ENCODE measurements at places on chromosomes 4 and X.

GRCh38 chr4:47672696-47673095, 165.2 kb downstream of the CORIN start:
- H3K36me3 ChIP-seq, result no peaks in the 10 kb centered on the region
- no peak for DNase-seq
- no peak overlapping the region for H3K27ac ChIP-seq
- peaks cover 7% of the 10 kb centered on the region for H3K27me3 ChIP-seq

GRCh38 chr4:76680952-76681351, 217.0 kb downstream of the SOWAHB start:
- no peaks in the 10 kb centered on the region for H3K4me1 ChIP-seq
- no peak overlapping the region for H3K27ac ChIP-seq
- peaks cover 35% of the 10 kb centered on the region for H3K27me3 ChIP-seq
- no peak for DNase-seq
- no peak overlapping the region for H3K4me3 ChIP-seq

GRCh38 chrX:54495814-54496516, at the start of gene FGD1:
TSS of gene FGD1 (minus strand) at chrX:54496234. CDS start at chrX:54495432, 802 bp downstream.
- peak within 1 kb of the TSS; percentile 70 for H3K4me3 ChIP-seq
- no peak within 1 kb of the TSS for H3K27ac ChIP-seq
- no peaks in the 10 kb centered on the region for H3K36me3 ChIP-seq
- H3K27me3 ChIP-seq, result peaks cover 46% of the 10 kb centered on the region
- peak; percentile 71 for DNase-seq

DNA sequence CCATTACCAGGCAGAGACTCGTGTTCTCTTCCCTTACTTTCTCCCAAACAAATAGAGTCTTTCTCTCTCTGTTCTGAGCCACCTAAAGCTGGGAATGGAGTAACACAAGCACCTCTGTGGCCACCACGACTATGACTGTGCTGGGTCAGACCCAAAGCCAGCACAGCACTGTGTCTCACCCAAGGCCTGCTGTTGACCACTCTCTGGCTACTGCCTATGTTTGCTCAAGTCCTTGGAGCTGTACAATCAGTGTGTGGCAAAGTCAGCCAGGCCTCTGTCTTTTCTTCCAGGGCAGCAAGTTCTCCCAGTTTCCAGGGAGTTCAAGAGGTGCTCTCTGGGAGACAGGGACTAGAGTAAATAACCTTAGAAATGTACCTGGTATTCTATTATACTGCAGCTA, 239.4 kb downstream of the FAM47A start:
- H3K27me3 ChIP-seq, result no peaks in the 10 kb centered on the region
- H3K4me1 ChIP-seq, result no peaks in the 10 kb centered on the region
- H3K4me3 ChIP-seq, result no peak overlapping the region
- no peaks in the 10 kb centered on the region for H3K36me3 ChIP-seq

GRCh38 chrX:23935106-23935505, 27.3 kb downstream of the CXorf58 start:
- no peak overlapping the region for H3K4me3 ChIP-seq
- H3K36me3 ChIP-seq, result no peaks in the 10 kb centered on the region
- DNase-seq, result no peak
- H3K27me3 ChIP-seq, result no peaks in the 10 kb centered on the region

- H3K4me1 ChIP-seq, result peaks cover 21% of the 10 kb centered on the region
- H3K36me3 ChIP-seq, result no peaks in the 10 kb centered on the region
- peak; percentile 63 for DNase-seq
- H3K27me3 ChIP-seq, result no peaks in the 10 kb centered on the region
- H3K4me3 ChIP-seq, result peak overlapping the region; percentile 58
These were observed 550.9 kb upstream of the BOD1L1 start for GRCh38 chr4:14178421-14178820.

DNA sequence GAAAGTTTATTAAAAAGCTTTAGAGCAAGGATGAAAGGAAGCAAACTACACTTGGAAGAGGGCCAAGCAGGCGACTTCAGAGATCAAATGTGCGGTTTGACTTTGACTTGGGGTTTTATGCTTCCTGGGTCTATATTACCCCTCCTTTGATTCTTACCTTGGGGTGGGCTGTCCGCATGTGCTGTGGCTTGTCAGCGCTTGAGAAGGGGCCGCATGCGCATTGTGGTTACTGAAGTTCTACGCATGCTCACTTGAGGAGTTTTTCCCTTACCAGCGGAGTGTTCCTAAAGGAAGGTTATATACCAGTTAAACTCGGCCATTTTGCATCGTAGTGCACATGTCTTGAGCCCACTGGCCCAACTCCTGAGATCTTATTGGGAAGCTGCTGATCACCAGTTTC, 9.9 kb downstream of the ZNF157 start:
- peak overlapping the region; percentile 51 for H3K27ac ChIP-seq
- peak; percentile 80 for DNase-seq
- no peaks in the 10 kb centered on the region for H3K27me3 ChIP-seq

DNA sequence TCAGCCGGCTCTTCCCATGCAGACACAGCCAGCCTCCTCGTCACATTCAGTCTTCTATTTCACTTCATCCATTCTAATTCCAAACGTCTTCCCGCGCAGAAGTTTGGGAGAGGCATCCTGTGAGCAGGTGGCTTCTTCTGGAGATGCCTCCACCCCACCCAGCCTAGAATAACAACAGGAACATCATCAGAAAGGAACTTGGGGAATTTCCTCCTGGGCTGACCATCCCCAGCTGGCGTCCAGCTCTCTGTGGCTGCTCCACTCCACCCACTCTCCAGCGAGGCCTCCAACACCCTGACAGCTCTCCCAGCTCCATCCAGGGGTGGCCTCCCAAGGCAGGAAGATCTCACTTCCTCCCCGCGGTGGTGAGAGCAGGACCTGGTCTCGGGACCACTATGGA, 5.5 kb upstream of the C4orf50 start:
- no peak for DNase-seq
- H3K27ac ChIP-seq, result no peak overlapping the region
- H3K4me3 ChIP-seq, result no peak overlapping the region
- no peaks in the 10 kb centered on the region for H3K27me3 ChIP-seq
- H3K4me1 ChIP-seq, result no peaks in the 10 kb centered on the region

- no peak for DNase-seq
- no peaks in the 10 kb centered on the region for H3K27me3 ChIP-seq
- no peak overlapping the region for H3K27ac ChIP-seq
- no peaks in the 10 kb centered on the region for H3K36me3 ChIP-seq
These were observed 344.0 kb downstream of the ACTRT1 start for GRCh38 chrX:127708155-127708554.

- no peak for DNase-seq
- no peak overlapping the region for H3K4me3 ChIP-seq
- no peaks in the 10 kb centered on the region for H3K27me3 ChIP-seq
- H3K36me3 ChIP-seq, result no peaks in the 10 kb centered on the region
- no peaks in the 10 kb centered on the region for H3K4me1 ChIP-seq
These were observed 16.4 kb downstream of the FAT4 start for GRCh38 chr4:125331116-125331515.

GRCh38 chr4:16384576-16384975, 158.3 kb upstream of the TAPT1 start:
- no peak overlapping the region for H3K27ac ChIP-seq
- H3K36me3 ChIP-seq, result no peaks in the 10 kb centered on the region
- no peaks in the 10 kb centered on the region for H3K4me1 ChIP-seq
- DNase-seq, result no peak

- H3K27ac ChIP-seq, result peak overlapping the region; percentile 91
- H3K4me1 ChIP-seq, result peaks cover 24% of the 10 kb centered on the region
- DNase-seq, result peak; percentile 84
- H3K27me3 ChIP-seq, result no peaks in the 10 kb centered on the region
These were observed 16.0 kb downstream of the UTP3 start for GRCh38 chr4:70704215-70704930.

GRCh38 chr4:63393544-63393943, 1015.7 kb downstream of the TECRL start:
- no peak overlapping the region for H3K27ac ChIP-seq
- no peak overlapping the region for H3K4me3 ChIP-seq
- no peaks in the 10 kb centered on the region for H3K36me3 ChIP-seq
- H3K4me1 ChIP-seq, result no peaks in the 10 kb centered on the region
- H3K27me3 ChIP-seq, result no peaks in the 10 kb centered on the region
- DNase-seq, result no peak

- H3K36me3 ChIP-seq, result peaks cover 24% of the 10 kb centered on the region
- H3K4me1 ChIP-seq, result peaks cover 29% of the 10 kb centered on the region
- DNase-seq, result peak; percentile 70
- H3K4me3 ChIP-seq, result peak overlapping the region; percentile 18
- H3K27me3 ChIP-seq, result no peaks in the 10 kb centered on the region
These were observed 13.3 kb upstream of the UBA6 start for GRCh38 chr4:67714248-67714583.

- peaks cover 23% of the 10 kb centered on the region for H3K27me3 ChIP-seq
- no peak overlapping the region for H3K4me3 ChIP-seq
- H3K4me1 ChIP-seq, result no peaks in the 10 kb centered on the region
- no peaks in the 10 kb centered on the region for H3K36me3 ChIP-seq
These were observed 84.7 kb downstream of the DCTD start for GRCh38 chr4:182832352-182833120.

- no peak overlapping the region for H3K27ac ChIP-seq
- H3K4me3 ChIP-seq, result no peak overlapping the region
- peaks cover 15% of the 10 kb centered on the region for H3K36me3 ChIP-seq
- no peaks in the 10 kb centered on the region for H3K4me1 ChIP-seq
- no peak for DNase-seq
- H3K27me3 ChIP-seq, result no peaks in the 10 kb centered on the region
These were observed 97.2 kb upstream of the STS start for GRCh38 chrX:7050271-7050670.

DNA sequence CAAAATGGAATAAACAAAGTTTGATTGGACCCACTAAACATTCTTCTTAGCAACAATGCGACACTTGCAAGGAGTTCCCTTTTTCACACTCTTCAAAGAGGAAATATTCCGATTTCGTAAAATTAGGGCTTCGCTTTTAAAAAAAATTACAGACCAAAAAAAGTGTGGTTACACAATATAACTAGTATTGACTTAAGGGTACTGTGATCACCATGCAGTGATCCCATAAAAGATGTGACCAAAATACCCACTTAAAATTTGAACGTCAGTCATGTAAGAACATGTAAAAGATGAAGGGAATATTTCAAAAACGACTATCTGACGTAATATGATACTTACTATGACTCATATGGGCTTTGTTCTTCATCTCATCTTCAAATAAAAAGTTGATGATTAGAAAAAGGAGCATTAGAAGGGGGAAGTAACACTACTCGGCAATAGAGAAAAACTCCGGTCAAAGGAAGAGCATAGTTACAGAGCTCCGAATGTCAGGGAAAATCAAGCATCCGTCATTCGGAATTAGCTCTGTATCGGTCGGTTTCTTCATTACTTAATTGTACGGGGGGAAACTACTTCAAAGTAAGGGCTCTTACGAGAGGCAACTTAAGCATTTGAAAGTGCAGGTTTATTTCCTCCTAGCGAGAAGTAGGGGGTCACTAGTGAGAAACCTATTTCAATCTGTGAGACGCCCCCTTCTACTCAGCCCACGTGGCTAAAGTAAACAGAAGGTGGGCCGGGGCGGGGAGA, 1.3 kb upstream of the TET2 start:
- peak overlapping the region; percentile 93 for H3K27ac ChIP-seq
- H3K27me3 ChIP-seq, result no peaks in the 10 kb centered on the region
- peaks cover 23% of the 10 kb centered on the region for H3K4me1 ChIP-seq
- peaks cover 1% of the 10 kb centered on the region for H3K36me3 ChIP-seq
